A549 treated with CORT108297 at 1 μM for 4 hours (cell line): ENCODE measurements at places on chromosomes 4 and X. TPM values are rescaled to one million over a fixed set of nuclear protein-coding genes. Genes with fewer than 3 reads are reported as not detected.

SPANXB1 gene
- 2.0 to 3.0 TPM (median 3.0 TPM) in 5 replicates for total RNA-seq

EXOC1L gene
- total RNA-seq, result not detected in 5 replicates

PAGE2B gene
- not detected in 5 replicates for total RNA-seq

NHSL2 gene
- total RNA-seq, result 0.30 to 0.41 TPM (median 0.36 TPM) in 5 replicates

GPR50 gene
- total RNA-seq, result 0.12 to 0.17 TPM (median 0.15 TPM) in 4 of 5 replicates, not detected in the other

UGT2B10 gene
- 0.06 TPM in 1 of 5 replicates, not detected in the others for total RNA-seq
